Stimulated activated CD4-positive, alpha-beta T cell treated with anti-CD3 and anti-CD28 coated beads, TNF-alpha, amount 100 ng/mL, for 1 hour (primary cell): ENCODE measurements at places on chromosomes 12 and 14.

- DNase-seq = no peak
These were observed 7.1 kb downstream of the ABCC9 start for GRCh38 chr12:21934173-21934572.

DNA sequence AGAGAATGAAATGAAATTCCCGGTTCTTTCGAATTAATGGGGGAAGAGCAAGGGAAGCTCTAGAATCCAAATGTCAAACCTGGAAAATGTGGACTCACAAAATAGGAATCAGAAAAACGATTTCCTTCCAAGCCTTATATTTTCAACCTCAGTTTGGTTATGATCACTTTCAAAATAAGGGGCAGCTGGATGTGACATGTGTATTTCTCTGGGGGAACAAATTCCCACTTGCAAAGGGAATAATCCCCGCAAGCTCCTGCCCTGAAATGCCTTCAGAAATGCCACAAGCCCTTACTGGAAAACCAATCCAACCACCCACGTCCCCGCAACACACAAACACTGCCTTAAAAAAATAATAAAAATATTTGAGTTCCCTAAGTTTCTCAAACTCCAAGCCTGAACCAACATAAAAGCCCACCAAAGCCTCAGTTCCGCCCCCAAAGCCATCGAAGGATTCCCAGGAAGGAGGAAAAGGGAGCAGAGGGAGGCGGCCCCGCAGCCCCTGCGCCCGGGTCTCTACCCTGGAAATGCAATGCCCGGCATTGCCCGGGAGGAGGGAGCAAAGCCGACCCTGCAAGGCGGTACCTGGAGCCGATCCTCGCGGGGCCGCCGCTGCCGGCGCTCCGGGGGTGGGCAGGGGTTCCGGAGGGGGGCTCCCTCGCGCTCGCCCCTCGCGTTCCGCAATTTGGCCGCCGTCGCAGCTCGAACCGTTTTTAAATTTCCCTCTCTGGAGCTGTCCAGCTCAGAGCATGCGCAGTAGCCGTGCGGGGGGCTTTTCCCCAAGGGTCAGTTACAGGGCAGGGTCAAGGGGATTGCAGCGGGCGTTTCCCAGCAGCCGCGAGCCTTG is at the start of gene FOXN4:
FOXN4 (minus strand) TSS at position 751 of the 847 bp plus-strand sequence. CDS start 963 bp downstream, outside the sequence.
- DNase-seq = no peak

DNA sequence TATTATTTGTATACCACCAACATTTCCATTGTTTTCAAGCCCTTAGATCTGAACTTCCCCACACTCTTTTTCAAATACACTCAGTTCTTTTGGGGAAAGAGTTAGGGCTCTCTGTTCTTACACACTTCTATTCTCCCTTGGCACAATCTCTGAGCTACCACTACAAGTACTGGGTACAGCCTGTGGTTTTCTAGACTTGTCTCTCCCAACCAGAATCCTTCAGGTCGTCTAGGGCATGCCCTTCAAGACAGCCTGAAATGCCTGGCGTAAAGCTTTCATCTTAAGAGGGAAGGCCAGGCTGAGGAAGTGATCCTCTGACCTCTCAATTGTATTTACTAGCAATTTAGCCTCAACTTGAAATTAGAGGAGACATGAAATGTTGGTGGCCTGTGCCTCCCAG is 1442.0 kb downstream of the AACS start:
- DNase-seq = no peak

DNA sequence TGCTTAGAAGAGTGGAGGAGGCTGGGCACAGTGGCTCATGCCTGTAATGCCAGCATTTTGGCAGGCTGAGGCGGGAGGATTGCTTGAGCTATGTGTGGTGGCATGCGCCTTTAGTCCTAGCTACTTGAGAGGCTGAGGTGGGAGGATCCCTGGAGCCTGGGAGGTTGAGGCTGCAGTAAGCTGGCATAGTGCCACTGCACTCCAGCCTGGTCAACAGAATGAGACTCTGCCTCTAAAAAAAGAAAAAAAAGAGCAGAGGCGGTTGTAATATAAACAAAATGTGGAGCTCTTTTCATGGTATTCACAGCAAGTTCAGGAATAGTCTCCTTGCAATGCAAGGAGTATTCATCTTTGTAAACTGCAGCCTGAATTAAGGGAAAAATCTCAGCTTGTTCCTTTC is 27.2 kb downstream of the ARID2 start:
- DNase-seq = no peak

DNA sequence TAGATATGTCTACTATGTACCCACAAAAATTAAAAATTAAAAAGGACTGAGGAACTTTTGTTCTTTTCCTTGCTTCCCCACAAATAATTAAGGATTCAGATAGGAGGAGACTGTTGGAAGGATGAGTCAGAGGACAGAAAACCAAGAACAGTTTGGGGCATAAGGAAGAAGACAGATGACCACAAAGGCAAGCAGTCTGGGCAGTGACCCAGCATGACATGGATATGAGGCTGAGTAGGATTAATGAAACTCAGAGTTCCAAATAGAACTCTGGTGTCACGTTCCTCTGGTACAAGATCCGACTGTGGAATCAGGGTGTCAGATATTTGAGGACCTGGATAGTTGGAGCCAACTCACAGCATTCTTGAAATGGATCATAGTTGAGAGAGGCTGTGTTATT is 89.3 kb upstream of the SLC38A4 start:
- DNase-seq = no peak

DNA sequence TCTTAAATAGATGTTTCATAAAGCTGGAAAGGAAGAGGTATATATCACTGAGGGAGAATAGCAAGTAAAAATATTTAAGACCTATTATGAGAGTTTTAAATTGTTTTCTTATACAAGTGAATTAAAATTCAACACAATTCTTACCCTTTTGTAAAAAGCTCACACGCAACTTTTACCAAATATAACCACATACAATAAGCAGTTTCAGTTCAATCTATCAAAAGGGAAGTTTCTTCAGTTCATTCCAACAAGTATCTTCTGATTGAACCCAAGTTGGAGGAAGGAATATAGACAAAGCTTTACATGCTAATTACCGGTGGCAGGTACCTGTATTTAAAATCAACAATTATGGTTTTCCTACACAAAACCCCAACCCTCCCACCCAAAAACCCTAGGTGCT is 41.1 kb downstream of the GTF2A1 start:
- no peak for DNase-seq

GRCh38 chr14:37466003-37466622 is 128.9 kb downstream of the FOXA1 start:
- no peak for DNase-seq

GRCh38 chr14:88156127-88156526 is 151.2 kb downstream of the GPR65 start:
- no peak for DNase-seq

GRCh38 chr14:98446508-98446907 is 825.5 kb downstream of the BCL11B start:
- no peak for DNase-seq

DNA sequence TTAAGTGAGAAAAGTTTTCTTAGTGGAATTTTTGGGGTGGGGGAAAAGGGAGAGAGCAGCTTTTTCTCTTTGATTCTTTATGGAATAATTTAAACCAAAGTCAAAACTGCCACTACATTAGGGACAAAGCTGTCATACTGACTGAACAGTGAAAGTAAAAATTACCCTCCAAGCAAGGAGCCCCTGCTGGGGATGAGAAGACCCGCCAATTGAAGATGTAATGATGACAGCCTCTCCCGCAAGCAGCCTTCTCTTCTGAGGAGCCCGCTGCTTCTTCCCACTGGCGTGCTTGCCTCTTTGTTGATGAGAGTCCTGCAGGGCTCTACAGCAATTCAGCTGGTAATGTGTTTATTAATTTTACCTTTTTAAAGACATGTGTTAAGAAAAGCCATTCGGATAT is 151.0 kb downstream of the EFCAB11 start:
- no peak for DNase-seq

DNA sequence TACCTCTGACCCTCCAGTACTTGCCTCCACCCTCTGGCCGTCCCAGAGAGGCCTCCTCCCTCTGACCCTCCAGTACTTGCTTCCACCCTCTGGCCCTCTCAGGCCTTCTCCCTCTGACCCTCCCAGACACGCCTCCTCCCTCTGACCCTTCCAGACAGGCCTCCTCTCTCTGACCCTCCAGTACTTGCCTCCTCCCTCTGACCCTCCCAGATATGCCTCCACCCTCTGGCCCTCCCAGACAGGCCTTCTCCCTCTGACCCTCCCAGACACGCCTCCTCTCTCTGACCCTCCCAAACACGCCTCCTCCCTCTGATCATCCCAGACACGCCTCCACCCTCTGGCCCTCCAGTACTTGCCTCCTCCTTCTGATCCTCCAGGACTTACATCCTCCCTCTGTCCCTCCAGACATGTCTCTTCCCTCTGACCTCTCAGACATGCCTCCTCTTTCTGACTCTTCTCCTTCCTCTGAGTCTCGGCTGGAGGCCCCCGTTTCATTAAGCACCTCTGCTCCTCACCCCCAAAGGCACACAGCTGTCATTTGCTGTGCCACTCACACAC is 71.9 kb downstream of the PHETA1 start:
- DNase-seq = no peak

DNA sequence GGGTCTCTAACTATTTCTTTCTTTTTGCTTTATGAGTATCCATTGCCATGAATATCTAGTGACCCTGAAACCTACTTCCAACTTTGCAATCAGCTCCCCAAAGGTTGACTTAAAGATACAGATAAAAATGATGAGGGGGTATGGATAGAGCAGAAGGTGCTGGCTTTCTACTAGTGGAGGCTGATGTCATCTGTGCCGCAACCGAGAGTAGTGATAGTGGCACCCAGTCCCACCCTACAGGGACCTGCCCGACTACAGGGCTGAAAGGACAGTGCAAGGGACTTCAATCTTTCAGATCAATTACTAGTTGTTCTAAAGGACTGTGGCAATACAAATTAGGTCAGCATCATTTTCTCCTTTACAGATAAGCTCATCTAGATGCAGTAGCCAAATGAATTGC is 806.0 kb downstream of the VRK1 start:
- DNase-seq = peak; percentile 23

DNA sequence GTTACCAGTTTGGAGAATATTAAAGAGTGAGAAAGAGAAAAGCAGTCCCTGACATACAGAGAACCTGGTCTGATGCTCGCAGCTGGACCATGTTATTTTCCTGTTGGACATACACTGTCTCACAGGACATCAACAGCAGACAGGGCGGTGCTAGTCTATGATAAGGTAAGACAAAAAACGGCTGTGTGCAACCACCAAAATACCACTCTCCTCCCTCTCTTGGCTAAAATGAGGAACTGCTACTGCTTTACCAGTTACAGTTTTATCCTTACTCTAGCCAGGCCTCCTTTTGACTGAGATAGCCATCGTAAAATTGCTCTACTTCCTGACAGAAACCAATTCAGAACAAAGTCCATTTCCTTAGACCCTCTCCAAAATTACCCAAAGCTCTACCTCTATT is 47.0 kb upstream of the ERGIC2 start:
- no peak for DNase-seq

DNA sequence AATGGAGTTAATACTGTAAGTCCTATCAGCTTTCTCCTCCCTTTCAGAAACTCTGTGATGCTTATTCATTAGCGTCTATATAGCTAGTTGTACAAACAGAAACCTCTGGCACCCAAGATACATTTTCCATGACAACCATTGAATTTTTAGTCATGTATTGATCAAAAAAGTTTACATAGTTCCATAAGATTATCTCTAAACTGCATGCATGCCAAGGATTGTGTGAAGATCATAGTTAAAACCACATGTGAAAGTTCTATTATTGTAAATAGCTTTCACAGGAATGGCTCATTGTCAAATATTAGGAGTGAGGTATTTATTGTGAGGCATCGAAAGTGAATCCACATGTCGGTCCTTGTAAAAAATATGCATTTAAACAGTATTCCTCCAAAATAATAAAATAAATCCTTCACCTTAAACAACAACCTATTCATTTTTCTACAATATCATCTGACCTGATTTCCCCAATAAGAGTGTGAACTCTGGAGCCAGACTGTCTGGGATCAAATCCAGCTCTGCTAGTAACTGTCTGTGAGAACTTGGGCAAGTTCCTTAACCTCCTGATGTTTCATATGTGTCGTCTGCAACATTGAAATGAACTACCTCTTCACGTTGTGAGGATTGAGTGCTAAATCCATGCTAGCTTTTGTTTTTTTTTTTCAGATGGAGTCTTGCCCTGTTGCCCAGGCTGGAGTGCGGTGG is 10.6 kb upstream of the CDKL1 start:
- DNase-seq = no peak

DNA sequence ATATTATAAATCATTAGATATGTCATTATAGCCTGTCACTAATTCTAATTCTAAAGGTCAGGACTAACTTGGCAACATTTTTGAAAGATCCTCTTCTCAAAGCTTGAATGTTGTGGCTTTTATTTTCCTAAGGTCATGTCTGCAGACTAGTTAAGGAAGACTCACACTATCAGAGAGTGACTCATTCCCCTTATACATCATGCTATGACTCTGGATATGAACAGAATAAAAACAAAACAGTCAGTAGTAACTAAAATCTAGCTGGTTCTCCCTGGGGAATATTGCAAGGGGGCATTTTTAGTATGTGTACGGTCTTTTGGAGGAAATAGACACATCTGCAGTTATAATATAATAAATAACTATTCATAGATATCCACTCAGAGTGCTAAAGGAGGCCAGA is 170.6 kb downstream of the SLC2A13 start:
- DNase-seq = no peak
